ENCODE measurements at places on chromosomes 1 and 21. TPM values are rescaled to one million over a fixed set of nuclear protein-coding genes. Genes with fewer than 3 reads are reported as not detected.

ZMYND12 gene
- 6.8 TPM for polyA plus RNA-seq

PROK1 gene
- 1.1 TPM for polyA plus RNA-seq

EFHD2 gene
- 109 TPM for polyA plus RNA-seq

LINGO4 gene
- 0.12 TPM for polyA plus RNA-seq

ATP1A2 gene
- polyA plus RNA-seq, result 216 TPM

RIPK4 gene
- 10.6 TPM for polyA plus RNA-seq

ADORA1 gene
- polyA plus RNA-seq, result 32.5 TPM

ERVH48-1 gene
- polyA plus RNA-seq, result not detected

LAMC1 gene
- polyA plus RNA-seq, result 33.5 TPM

TMEM51 gene
- 8.8 TPM for polyA plus RNA-seq

SLAMF9 gene
- not detected for polyA plus RNA-seq

ST6GALNAC3 gene
- 3.5 TPM for polyA plus RNA-seq

GPR52 gene
- polyA plus RNA-seq, result not detected

OR2T29 gene
- not detected for polyA plus RNA-seq

PIK3R3 gene
- 43.0 TPM for polyA plus RNA-seq

CDC7 gene
- polyA plus RNA-seq, result 6.3 TPM

MIS18A gene
- polyA plus RNA-seq, result 12.7 TPM

B3GALT6 gene
- 13.5 TPM for polyA plus RNA-seq

TARBP1 gene
- 5.4 TPM for polyA plus RNA-seq

CTSS gene
- polyA plus RNA-seq, result 7.8 TPM

APCS gene
- polyA plus RNA-seq, result not detected

OR2L5 gene
- polyA plus RNA-seq, result not detected

KRTAP19-1 gene
- polyA plus RNA-seq, result not detected

PCP4L1 gene
- polyA plus RNA-seq, result 5.2 TPM

SLFNL1 gene
- polyA plus RNA-seq, result 0.27 TPM

S100B gene
- 549 TPM for polyA plus RNA-seq

USH2A gene
- 0.17 TPM for polyA plus RNA-seq

MROH7 gene
- 0.32 TPM for polyA plus RNA-seq

ARF1 gene
- polyA plus RNA-seq, result 566 TPM

PPCS gene
- polyA plus RNA-seq, result 37.9 TPM

SPRR1B gene
- polyA plus RNA-seq, result not detected

ADGRB2 gene
- polyA plus RNA-seq, result 67.9 TPM

OR10J1 gene
- not detected for polyA plus RNA-seq

ZNF691 gene
- polyA plus RNA-seq, result 13.1 TPM

FLG gene
- polyA plus RNA-seq, result not detected

CAPN8 gene
- 0.61 TPM for polyA plus RNA-seq

GNG5 gene
- polyA plus RNA-seq, result 83.1 TPM

LCE1D gene
- not detected for polyA plus RNA-seq

LCA5L gene
- 0.17 TPM for polyA plus RNA-seq

TCEA3 gene
- 2.2 TPM for polyA plus RNA-seq

AMIGO1 gene
- 19.2 TPM for polyA plus RNA-seq

UMODL1 gene
- polyA plus RNA-seq, result 3.3 TPM

YARS1 gene
- 150 TPM for polyA plus RNA-seq

KRTAP13-2 gene
- not detected for polyA plus RNA-seq

CELF3 gene
- polyA plus RNA-seq, result 67.5 TPM

HLX gene
- polyA plus RNA-seq, result 1.8 TPM

LCE2C gene
- not detected for polyA plus RNA-seq

AADACL4 gene
- not detected for polyA plus RNA-seq
